ENCODE measurements at places on chromosomes 7 and 10. TPM values are rescaled to one million over a fixed set of nuclear protein-coding genes. Genes with fewer than 3 reads are reported as not detected.

Gene PTPRN2
- 0.44 TPM for total RNA-seq

Gene CCZ1B
- total RNA-seq, result 57.9 TPM

Gene EGR2
- total RNA-seq, result 91.3 TPM

Gene WEE2
- not detected for total RNA-seq

Gene SPOCK2
- 48.8 TPM for total RNA-seq

Gene ATP6V0A4
- total RNA-seq, result not detected

All from activated CD8-positive, alpha-beta memory T cell treated with anti-CD3 and anti-CD28 coated beads for 36 hours (primary cell).